GM19239 (cell line): ENCODE measurements at places on chromosomes 12 and 14.
A peak's percentile ranks its signal among the peaks of the same experiment; 100 is the strongest.

DNA sequence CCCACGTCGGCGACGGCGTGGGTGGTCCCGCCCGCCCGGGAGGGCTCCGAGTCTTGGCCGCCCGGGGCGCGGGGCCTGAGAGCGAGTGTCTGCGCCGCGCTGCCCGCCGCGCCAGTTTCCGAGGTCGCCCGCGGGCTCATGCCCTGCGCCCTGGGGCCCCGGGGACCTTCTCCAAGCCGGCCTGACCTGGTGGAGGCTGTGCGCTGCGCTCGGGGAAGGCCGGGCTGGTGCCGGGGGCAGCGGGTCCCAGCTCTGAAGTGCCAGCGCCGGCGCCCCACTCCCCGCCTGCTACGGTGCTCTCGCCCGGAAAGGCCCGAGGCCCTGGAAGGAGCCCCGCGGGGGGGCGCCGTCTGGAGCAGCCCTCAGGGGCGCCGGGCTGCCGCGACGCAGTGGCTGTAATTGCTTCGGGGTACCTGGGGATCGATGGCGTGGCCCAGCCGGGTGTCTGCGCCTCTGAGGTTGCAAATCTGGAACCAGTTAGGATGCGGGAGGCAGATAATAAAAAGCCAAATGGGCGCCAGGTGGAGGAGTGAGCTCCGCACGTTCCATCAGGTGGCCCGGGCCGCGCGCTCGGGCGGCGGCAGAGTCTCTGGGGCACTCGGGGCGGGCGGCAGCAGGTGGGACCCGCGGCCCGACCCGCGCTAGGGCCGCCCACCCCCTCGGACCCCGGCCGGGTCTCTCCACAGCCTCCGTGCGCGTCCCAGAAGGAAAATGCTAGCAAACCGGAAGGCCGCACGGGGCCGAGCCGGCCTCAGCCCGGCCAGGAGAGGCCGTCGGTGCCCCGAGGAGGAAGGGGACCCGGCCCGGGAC is 102.3 kb upstream of the DIO3 start:
- no peak for DNase-seq

- no peak for DNase-seq
Measured at GRCh38 chr12:109630815-109631214, 57.2 kb downstream of the MVK start.

- no peak for DNase-seq
Measured at GRCh38 chr14:81441626-81442134, 41.6 kb upstream of the STON2 start.

DNA sequence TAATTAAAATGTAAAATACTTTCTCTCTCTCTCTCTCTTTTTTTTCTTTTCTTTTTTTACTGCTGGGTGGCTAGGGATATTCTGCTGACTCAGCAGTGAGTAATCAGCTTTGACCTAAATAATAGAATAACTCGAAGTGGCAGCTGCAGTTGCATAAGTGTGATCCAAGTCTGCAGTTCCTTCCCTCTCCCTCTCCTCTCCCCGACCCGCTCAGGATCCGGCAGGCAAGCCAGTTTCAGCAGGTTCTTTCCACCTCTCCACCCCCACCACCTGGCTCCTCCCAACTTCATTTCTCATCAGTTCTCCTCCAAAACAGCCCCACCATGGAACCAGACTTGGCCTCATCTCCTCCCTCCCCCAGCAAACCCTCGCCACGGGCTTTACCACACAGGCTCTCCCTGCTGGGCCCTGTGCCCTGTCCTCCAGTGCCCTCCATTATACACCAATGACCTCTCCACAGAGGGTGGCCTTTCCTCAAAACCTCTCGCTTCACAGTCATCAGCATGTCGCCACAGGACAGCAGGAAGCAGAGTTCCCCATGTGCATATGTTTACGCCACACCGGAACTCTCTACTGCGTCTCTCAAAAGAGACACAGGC is 22.4 kb downstream of the SLC7A8 start:
- no peak for DNase-seq

DNA sequence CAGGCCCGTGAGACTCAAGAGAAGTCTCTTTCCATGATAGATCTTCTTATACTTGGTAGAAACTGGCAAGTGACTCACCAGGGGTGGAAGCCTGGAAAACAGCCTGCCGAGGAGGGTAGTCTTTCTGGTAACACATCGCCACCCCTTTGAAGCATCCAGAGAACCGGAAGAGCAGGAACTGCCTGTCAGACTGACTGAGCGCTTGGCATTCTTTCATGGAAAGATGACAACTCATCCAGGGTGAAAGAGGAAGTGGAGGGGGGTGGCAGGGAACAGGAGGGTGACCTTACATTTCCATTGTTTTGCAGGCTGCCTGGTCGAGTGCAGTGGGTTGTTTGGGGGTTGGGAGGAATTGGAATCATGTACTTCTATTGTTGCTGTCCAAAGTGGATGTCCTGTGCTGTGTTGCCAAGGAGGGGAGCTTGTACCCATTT is 34.5 kb downstream of the PRKCH start:
- DNase-seq: no peak

GRCh38 chr12:17802657-17803641 is 287.0 kb downstream of the RERGL start:
- no peak for DNase-seq

DNA sequence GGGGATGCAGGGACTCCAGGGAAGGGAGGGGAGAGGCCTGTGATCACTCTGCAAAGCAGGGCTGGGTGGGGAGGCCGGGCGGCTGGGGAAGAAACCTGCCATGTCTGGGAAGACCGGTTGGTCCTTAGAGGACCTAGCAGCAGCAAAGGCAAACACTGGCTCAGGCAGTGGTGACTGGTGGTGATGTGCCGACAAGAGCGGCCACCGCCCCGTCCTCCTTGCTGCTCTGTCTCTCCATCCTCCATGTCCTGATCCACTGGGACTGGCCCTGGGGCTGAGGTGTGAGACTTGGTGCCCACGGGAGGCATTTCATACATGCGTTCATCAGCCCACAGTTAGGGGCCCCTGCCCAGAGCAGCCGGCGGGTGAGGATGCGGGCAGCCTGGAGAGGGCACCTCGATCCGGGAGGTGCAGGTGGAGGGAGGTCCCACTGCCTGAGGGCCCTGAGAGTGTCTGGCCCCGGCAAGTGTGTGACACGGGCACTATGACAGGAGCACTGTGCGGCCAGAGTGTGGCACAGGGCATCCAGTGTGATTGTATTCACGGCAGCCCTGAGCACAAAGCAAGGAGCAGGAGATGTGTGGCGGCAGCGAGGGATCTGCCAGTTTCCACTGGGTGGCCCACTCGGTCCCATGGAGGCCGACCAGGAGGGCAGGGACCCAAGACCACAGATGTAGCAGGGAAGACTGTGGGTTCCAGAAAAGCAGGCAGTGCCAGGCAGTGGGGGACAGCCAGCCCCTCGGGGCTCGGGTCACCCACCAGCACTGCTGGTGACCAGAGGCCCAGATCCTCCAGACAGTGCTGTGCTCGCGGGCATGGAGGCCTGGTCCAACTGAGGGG is 13.9 kb downstream of the ANKRD9 start:
- DNase-seq: no peak

GRCh38 chr14:77305696-77306095 is 15.0 kb downstream of the POMT2 start:
- no peak for DNase-seq

DNA sequence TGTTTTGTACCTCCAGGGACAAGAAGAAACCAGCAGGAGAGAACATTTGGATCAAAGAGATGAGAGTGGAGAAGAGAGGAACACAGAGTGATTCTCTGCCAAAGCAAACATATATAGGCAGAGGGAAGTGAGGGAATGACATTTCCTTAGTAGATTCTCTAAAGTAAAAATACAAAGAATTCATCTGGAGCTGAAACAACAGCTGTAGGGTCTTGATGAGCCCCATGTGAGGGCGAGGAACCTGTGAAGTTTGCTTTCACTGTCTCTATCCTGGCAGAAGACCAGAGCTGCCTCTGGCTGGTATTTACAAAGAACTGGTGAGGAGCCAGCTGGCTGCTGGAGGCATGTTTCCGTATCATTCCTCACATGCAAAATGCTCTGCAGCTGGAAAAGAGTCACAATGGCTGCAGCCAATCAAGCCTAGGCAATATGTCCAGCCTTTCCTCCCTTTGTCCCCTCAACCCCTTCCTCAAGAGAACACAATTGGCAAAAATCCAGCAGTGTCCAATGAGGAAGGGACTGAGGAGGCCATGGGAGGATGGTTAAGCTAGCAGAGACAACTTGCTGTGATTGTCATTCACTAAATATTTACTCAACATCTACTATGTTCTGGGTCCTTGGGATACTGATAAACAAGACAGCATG is 122.5 kb downstream of the PHLDA1 start:
- no peak for DNase-seq

DNA sequence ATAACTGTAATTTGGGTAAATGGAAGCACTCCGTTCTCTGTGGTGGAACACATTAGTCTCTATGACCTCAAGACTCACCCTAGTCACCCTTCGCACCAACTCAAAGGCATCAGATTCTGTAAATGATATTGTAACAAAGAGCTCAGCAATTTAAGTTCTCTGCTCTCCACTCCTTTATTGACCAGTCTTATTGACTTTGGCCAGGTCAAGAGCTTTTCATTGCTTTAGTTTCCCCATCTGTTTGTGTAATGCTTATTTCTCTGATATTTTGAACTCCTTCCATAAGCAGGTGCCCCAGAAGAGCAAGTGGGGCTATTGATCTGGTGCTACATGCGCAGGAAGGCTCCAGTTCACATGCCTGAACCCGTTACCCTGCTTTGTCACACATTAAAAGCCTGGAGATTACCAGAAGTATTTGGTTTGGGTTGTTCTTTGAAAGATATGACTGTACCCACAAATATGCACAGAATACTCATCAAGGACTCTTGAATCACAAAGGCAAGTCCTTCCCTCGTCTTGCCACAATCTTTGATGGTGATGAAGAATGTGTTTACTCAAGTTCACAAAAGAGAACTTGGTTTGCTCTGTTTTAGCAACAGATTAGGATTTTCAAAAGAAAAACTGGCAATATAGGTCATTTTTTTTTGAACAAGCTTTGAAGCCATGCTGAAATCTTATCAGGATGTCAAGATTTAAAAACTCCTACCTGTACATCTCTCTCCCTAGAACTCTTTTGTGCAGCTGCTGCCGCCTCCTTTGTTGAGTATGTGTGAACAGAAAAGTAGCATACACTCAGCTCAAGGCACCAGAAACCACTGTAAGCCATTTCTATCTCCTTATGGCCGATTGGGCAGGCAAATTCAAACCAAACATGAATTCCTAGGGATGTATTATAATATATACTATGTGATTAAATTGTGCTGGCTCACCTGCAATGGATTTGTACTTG is 193.9 kb downstream of the BCAT1 start:
- no peak for DNase-seq

GRCh38 chr12:69348162-69348938 is at the start of gene LYZ:
Gene LYZ (plus strand): TSS chr12:69348381. CDS start chr12:69348409, 28 bp downstream.
- no peak for DNase-seq

DNA sequence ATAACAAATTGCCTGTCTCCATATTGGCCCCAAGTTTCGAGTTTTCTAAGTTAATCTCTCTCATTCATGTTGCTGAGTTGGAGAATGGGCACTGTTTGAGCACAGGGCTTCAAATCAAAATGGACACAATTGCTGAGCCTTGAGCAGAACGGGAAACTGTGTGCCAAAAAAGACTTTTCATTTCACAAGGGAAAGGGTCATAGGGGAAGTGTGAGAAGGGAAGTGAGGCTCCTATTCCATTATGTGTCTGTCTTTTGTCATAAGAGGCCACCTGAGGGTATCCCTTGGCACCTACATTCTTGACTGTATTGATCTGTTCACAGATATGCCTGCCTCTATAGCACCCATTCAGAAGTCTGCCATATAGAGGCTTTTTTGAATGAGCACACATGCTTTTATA is 59.1 kb downstream of the TTLL5 start:
- DNase-seq: no peak

GRCh38 chr12:25518512-25518911 is 34.6 kb downstream of the LMNTD1 start:
- DNase-seq: peak; percentile 21

GRCh38 chr12:96526110-96526509 is 36.7 kb downstream of the CFAP54 start:
- no peak for DNase-seq

DNA sequence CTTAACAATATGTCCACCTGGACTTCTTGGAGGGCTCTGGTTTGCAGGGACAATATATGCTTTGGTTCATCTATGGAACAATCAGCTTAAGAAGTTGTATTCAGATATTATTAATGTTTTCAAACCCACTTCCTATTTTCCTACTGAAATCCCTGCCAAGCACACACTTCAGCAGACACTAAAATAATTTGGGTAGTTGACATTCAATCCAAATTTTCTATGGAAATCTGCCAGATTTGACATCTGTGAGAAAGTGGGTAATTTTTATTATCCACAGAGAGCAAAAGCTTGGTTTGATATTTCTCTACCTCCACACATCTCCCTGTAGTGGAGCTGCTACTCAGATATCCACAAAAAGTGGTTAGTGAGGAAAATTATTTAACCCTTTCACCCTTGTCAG is 378.8 kb upstream of the SOX5 start:
- DNase-seq: no peak

GRCh38 chr12:111033281-111034082 is 113.1 kb upstream of the MYL2 start:
- no peak for DNase-seq

GRCh38 chr12:51334764-51335163 is 10.8 kb upstream of the BIN2 start:
- no peak for DNase-seq

GRCh38 chr14:39847194-39847593 is 415.0 kb upstream of the FBXO33 start:
- DNase-seq: no peak

- no peak for DNase-seq
Measured at GRCh38 chr12:53532524-53533445, 25.5 kb upstream of the NPFF start.

DNA sequence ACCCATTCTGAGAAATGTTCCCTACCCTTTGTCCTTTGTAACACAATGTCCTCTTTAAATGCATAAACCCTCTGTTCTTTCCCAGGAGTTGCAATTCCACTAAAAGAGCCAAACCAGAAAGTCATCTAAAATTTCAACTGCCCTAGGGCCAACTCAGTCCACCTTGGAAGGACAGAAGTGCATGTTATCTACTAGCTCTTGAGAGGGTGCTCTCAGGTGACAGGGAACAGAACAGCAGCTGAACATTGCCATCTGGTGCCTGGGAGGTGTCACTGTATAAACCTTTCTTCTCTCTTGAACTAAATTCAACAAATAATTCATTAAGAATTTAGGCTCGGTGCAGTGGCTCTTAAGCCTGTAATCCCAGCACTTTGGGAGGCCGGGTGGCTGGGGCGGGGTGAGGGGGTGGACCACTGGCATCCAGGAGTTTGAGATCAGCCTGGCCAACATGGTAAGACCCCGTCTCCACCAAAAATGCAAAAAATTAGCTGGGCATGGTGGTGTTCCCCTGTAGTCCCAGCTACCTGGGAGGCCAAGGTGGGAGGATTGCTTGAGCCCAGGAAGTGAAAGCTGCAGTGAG is 10.3 kb upstream of the FERMT2 start:
- DNase-seq: no peak

DNA sequence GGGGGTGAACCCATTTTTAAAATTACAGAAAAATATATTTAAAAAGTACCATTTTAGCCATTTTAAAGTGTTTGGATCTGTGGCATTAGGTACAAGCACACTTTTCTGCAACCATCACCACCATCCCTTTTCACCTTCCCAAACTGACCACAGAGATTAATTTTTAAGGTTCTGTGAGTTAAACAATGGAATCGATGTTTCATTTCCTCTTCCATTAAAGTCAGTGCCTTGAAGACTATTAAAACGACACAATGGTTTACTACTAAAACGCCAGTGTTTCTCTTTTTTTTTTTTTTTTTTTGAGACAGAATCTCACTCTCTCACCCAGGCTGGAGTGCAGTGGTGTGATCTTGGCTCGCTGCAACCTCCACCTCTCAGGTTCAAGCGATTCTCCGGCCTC is 78.1 kb upstream of the GPR68 start:
- no peak for DNase-seq
